ENCODE measurements at places on chromosomes 6 and 20.
A peak's percentile ranks its signal among the peaks of the same experiment; 100 is the strongest.

DNA sequence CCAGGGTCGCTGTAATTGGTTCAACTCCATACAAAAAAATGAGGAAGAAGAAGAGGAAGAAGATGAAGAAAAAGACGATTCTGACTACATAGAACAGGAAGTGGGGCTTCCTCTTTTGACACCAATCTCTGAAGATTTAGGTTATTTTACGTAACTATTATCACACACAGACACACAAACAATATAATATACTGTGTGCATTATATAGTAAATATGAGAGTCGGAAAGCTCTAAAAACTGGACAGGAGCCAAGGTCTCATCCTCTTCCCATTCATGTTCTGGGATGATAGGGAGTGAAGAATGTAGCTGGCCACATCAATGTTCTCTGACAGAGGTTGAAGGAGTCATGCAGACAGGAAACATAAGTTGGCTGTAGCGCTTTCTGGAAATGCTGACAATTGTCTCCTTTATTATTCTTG, 13.3 kb downstream of the RSPH4A start:
- no peak for DNase-seq

DNA sequence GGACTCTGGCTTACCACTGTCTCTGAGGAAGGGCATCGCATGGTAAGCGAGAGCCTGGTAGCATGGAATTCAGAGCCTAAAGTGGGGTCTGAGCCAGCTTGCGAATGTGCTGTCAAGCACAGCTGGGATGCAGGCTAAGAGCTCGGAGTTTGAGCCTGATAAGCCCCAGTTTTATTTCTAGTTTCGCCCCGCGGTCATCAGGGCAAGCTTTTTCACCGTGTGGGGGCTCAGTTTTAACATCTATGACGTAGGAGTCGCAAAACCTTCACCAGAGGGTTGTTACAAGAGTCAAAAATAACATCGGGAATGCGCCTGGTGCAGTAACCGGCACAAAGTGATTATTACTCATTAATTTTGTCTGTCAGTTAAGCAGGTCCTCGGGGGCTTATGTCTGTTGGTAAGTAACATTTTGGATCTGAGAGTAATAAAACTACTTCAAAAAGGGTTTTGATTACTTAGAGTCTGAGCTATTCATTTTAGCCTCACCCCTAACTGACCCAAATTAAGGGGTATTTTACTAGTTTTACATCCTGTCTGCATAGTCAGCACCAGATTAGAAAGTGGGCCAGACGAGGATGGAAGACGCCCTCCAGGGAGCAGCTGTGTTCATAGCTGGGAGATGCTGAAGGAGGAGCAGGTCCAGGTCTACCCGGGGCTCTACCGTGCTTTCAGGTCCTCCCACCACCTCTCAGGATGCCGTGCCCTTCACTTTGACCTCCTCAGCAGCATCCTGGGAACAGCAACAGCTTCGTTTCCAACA, 29.7 kb downstream of the SLC22A23 start:
- DNase-seq, result no peak

- DNase-seq, result no peak
Observed at GRCh38 chr20:5991623-5992441, 41.4 kb downstream of the MCM8 start.

DNA sequence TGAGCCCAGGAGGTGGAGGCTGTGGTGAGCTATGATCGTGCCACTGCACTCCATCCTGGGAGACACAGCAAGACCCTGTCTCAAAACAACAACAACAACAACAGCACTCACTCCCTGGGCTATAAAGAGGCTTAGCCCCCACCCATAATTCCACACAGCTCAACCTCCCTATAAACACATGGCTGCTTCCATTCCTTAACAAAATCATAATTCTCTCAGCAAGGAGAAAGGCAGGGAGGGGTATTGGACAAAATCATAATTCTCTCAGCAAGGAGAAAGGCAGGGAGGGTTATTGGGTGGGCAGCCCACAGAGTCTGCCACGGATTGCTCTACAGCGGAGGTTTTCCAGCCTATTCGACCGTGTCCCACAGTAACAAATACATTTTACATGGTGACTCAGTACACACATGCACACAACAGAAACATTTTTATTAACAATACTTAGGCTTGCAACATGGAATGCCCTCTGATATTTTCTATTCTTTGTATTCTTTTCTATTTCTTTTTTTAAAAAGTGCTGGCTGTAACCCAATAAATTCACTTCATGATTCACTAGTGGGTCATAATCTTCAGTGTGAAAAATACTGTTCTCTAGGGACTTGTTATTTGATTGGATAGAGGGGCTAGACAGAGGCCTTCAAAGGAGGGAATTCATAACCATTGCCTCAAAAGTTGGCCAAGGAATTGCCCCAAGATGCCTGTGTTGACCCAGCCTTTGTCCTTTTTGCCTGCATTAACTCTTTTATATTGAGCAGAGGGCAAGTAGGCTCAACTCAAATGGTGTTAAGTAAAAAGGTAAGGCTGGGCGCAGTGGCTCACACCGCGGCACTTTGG, 50.6 kb upstream of the ZMYND8 start:
- DNase-seq, result no peak

- DNase-seq, result peak; percentile 17
Observed at GRCh38 chr20:7608250-7608649, 332.0 kb downstream of the HAO1 start.

GRCh38 chr6:49649988-49650387, 13.3 kb upstream of the RHAG start:
- DNase-seq, result no peak

DNA sequence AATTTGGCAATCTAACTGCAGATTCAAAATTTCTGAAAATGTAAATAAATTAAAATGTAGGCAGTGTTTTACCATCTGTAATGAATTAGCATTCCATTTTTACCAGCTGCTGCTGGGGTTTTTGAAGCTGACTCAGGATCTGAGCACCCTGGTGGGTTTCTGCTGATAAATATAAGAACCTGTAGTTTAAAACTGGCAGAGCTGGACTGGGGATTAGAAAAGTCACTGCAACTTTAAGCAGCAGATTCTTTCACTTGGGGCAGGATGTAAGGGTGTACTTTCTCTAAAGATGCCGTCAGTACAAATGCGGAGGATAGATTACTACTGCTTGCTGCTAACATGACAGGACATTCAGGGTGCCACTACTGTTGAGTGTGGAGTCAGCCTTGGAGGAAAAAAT, 341.8 kb downstream of the CDKAL1 start:
- DNase-seq, result no peak

- DNase-seq, result no peak
Observed at GRCh38 chr6:13053006-13053461, 275.3 kb downstream of the TBC1D7 start.

- peak; percentile 92 for DNase-seq
Observed at GRCh38 chr6:52284460-52285176, at the start of gene MCM3. Gene MCM3 (minus strand): TSS chr6:52284742. CDS start chr6:52284674, 68 bp downstream.

DNA sequence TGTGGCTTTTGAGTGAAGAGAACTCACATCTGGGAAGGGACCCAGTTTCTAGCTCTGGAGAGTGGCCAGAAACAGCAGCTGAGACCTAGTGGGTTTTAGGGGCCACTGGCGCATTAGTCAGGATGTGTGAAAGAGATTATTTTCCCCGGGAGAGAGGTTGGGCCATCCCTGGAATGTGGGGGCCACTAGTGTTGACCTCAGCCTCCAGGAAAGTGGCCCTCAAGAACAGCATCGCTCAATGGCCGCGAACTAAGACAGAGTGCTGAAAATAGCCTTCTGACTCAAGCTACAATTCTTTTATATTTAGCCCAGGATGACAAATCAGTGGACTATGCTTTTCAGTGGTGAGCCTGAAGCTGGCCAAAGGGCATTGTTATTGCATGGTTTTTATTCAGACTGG, 210.4 kb upstream of the RNF24 start:
- no peak for DNase-seq

GRCh38 chr20:7893014-7893730, 47.1 kb downstream of the HAO1 start:
- DNase-seq, result no peak

DNA sequence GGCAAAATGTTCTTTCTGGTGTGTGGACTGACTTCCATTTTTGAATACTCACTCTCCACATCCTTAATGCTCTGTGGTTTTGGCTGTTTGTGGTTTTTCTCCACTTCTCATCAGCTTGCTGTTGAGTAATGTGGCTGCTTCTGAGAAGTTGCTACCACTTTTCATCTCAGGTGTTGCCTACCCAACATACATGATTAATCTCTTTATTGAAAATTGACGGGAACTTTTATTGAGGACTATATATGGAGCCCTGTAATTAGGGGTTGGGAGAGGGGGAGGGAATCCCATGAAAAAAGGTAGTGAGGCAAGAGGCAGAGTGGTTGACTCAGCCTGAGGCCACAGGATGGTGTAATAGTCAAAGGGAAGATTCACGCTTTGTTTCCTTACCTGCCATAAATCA, 17.6 kb downstream of the IL22RA2 start:
- DNase-seq, result no peak

GRCh38 chr20:4170621-4171537, 155.5 kb upstream of the RNF24 start:
- no peak for DNase-seq

GRCh38 chr6:6752129-6752528, 163.6 kb downstream of the LY86 start:
- no peak for DNase-seq

DNA sequence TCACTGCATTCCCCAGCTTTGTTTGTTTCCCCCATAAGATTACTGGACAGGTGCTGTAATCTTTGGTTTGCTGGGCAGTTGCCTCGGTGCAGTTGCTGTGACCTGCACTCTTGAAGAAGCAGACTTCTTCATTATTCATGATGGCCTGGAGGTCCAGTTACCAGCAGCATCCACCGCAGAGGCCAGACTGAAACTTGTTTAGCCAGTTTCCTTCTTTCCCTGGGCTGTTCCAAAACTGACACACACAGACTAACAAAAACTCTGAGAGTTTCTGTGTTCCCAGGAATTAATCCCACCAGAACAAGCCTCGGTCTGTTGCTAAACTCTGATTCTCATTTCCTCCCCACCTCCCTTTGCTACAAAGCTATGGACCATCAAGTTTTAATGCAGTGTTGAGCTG, 144.1 kb downstream of the QRSL1 start:
- DNase-seq, result no peak

- no peak for DNase-seq
Observed at GRCh38 chr6:110656492-110656891, 158.8 kb downstream of the CDK19 start.

- no peak for DNase-seq
Observed at GRCh38 chr6:155333414-155333813, 19.1 kb upstream of the TFB1M start.

GRCh38 chr6:6795393-6795792, 206.9 kb downstream of the LY86 start:
- no peak for DNase-seq

- DNase-seq, result no peak
Observed at GRCh38 chr6:167731731-167732422, 94.8 kb upstream of the AFDN start.

GRCh38 chr20:49384437-49385434, 97.7 kb downstream of the KCNB1 start:
- DNase-seq, result peak; percentile 94

DNA sequence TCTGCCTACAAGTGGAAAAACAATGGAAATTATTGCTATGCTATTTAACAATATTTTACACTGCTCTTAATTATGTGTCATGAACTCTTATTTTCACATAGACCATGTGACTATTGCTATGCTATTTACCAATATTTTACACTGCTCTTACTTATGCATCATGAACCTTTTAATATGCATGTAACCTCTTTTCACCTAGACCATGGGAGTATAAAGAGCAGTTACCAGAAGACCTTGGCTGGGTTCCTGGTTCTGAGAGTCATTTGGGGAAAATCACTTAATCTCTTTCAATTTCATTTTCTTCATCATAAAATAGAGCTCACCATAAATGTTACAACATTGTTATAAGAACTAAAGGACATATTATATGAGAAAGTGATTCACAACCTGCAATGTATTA, 223.8 kb upstream of the RNF217 start:
- DNase-seq, result no peak

DNA sequence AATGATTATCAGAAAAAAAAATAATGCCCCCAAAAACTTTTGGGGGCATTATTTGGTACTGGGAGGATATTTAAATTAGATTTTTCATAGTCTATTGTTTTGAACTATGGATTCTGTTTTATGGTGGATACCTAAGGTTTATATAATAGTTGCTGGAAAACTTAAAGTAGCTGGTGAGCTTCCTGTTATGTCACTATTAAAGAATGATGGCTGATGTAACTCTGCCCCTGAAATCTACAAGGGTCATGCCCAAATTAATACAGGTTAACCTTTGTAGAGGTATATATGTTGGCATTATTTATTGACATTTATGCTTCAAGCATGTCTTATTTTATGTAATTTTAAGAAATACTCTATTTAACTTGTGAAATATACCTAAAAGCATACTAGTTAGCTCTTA, 25.3 kb upstream of the ERVFRD-1 start:
- no peak for DNase-seq

- DNase-seq, result no peak
Observed at GRCh38 chr6:32402812-32403211, 4.2 kb downstream of the BTNL2 start.

- DNase-seq, result no peak
Observed at GRCh38 chr6:105780146-105780860, 305.8 kb upstream of the PRDM1 start.

DNA sequence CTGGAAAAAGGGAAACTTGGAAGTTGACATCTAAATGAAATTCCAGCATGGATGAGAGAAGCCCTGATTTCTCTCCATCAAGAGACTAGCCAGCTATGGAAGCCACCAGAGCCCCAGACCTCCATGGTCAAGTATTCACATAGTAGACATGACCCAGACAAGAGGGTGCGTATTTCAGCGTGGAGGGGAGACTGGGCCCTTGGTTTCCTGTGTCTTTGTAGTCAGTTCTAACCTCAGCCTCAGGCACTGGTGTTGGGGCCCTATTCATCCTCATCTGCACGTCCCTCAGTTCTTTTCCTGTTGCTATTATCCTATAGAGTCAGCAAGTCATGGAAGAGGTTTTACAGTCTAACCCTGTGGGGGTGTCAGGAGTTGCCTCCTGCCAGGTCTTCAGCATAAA, 12.5 kb downstream of the GNL1 start:
- DNase-seq, result no peak

GRCh38 chr20:24588725-24589340, 119.4 kb downstream of the SYNDIG1 start:
- DNase-seq, result no peak

DNA sequence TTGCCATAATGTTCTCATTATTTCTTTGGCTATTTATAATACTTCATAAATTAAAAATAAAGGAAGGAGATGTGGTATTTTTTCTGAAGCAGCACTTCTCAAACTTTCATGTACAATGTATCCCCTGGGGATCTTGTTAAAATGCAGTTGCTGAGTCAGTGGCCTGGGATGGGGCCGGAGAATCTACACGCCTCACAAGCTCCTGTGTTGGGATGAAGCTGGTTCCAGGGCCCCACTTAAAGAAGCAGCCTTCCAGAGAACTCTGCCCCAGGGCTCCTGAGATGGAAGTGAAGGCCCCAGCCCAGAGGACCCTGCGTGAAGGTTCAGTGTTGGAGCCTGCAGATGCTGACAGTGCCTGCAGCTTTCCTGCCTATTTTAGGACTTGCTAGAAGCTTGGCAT, 40.1 kb upstream of the SLC23A2 start:
- no peak for DNase-seq

Measured in endothelial cell (in vitro differentiated cells).